Activated CD8-positive, alpha-beta T cell treated with anti-CD3 and anti-CD28 coated beads for 36 hours (primary cell): ENCODE measurements at places on chromosomes 4 and X. TPM values are rescaled to one million over a fixed set of nuclear protein-coding genes. Genes with fewer than 3 reads are reported as not detected.

The FAM47E gene
- total RNA-seq = not detected

The HSFX4 gene
- total RNA-seq = not detected

The IGFBP7 gene
- total RNA-seq = not detected

The HSFX1 gene
- total RNA-seq = 0.61 TPM

The PABPC5 gene
- not detected for total RNA-seq

The CNGA1 gene
- total RNA-seq = 0.50 TPM

The ASB9 gene
- total RNA-seq = 0.52 TPM

The CNOT6L gene
- 118 TPM for total RNA-seq

The NHSL2 gene
- 0.88 TPM for total RNA-seq

- peak overlapping the region; percentile 8 for H3K27ac ChIP-seq
- H3K36me3 ChIP-seq = peaks cover 3% of the 10 kb centered on the region
- DNase-seq = peak; percentile 95
- peaks cover 58% of the 10 kb centered on the region for H3K27me3 ChIP-seq
Measured at GRCh38 chr4:13548984-13549546, 4.8 kb upstream of the NKX3-2 start.

DNA sequence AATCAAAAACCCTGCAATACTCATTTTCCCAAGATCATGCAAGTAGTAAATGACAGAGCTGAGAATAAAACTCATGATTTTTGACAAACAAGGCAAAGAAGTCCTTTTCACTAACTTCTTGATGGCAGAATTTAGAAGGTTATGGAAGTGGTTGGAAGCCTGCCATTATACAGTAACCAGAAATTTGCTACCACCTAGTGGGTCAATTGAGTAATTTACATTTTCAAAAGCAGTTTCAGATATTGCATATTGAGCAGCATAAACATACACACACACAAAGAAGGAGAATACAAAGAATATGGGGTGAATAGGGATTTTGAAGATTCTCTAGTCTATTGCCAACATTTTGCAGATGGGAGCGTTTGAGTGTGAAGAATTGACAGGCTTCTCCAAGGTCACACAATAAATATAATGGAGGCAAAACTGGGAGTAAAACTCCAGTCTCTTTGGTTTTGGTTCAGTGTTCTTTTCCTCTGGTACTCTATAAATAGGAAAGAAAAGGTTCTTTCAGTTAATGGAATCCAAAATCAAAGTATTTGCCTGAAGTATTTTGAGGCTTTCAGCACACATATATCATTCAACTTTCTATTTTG, 70.2 kb downstream of the GC start:
- H3K27me3 ChIP-seq = no peaks in the 10 kb centered on the region
- H3K4me3 ChIP-seq = no peak overlapping the region
- H3K36me3 ChIP-seq = no peaks in the 10 kb centered on the region
- no peak overlapping the region for H3K27ac ChIP-seq
- DNase-seq = no peak

DNA sequence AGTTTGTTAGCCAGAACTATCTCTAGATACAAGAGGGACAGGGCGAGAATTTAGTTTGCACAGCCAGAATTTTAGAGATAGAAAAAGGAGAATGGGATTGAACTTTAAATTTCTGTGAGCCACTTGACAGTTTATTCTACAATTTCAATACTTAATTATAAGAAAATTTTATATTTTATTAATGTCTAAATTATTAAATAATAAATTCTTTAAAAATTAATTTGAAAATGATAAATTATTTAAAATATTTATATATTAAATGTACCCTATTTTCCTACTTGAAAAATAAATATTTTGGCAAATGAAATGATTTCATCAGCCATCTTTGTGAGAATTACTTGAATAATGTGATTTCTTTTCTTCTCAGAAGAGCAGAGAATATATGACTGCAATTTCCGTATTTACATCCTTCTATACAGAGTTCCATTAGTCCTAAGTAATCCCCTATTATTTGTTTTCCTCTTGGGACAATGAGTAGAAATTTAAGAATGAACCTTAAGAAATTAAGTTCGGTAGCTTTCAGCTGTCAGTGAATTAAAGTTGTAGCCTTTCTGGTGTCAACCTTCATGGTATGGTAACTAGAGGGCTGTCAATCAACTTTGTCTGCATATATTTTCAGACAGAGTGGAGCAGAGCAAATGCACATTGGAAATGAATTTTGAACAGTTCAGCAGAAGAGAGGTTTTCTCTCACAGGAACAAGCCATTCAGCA, 763.9 kb downstream of the PCDH18 start:
- no peaks in the 10 kb centered on the region for H3K27me3 ChIP-seq
- H3K4me3 ChIP-seq = no peak overlapping the region
- no peak for DNase-seq
- H3K27ac ChIP-seq = no peak overlapping the region
- H3K36me3 ChIP-seq = no peaks in the 10 kb centered on the region
- H3K4me1 ChIP-seq = no peaks in the 10 kb centered on the region

DNA sequence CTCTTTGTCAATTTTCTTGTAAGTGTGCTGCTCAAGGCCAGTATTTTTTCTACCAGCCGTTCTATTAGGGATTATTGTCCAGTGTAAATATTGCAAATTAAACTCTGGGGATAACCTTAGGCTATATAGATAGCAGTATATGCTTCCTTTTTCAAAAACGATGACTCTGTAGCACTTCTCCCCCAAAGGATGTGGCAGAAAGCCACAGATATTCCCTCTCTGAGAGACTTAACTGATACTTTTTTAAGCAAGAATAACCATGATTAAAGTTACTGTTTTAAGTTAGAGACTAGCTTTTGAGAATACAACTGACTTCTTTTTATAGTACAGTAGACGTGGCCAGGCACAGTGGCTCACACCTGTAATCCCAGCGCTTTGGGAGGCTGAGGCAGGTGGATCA, 130.0 kb downstream of the FHIP1A start:
- DNase-seq = no peak
- peaks cover 12% of the 10 kb centered on the region for H3K27me3 ChIP-seq
- H3K36me3 ChIP-seq = no peaks in the 10 kb centered on the region

DNA sequence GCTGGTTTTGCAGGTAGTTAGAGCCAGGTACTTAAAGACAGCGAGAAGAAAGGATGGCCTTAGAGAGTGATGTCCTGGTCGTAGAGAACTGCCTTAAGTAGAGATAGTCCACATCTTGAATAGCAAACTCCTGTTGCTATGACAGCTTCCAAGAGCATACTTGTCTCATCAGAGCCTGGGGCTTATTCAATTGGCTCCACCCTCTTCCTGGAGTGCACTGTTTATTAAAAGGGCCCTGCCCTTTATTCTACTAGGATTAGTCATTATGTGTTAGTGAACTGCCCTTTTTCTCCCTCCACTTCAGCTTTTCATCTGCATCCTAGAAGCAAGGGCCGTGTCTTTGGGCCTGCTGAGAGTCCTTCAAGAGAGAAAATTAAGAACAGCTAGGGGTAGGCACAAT, 94.5 kb upstream of the EOLA2 start:
- H3K36me3 ChIP-seq = no peaks in the 10 kb centered on the region
- peaks cover 6% of the 10 kb centered on the region for H3K4me1 ChIP-seq
- no peak overlapping the region for H3K4me3 ChIP-seq
- no peaks in the 10 kb centered on the region for H3K27me3 ChIP-seq
- no peak for DNase-seq

DNA sequence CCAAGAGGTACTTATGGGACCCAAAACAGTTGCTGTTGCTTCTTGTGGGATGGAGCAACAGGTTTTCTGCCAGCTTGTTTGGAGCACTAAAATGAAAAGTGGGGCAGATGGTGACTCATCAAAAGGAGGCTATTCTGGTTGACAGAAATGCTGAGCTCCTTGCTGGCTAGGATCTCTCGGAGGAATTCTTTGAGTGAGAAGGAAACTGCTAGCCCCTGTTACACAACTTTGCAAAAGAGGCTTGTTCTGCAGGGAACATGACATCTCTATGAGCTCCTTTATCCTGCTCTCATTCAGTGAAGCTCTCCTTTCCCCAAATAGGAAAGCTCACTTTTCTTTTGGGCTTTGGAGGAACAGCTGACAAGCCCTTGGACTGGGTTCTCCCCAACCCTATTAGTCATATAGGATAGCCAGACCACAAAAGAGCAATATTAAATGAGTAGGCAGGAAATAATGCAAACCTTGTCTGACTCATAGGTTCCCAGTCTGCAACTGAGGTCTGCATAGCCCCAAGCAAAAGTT, 108.3 kb downstream of the CDS1 start:
- DNase-seq = no peak
- no peak overlapping the region for H3K27ac ChIP-seq
- H3K27me3 ChIP-seq = peaks cover 1% of the 10 kb centered on the region

DNA sequence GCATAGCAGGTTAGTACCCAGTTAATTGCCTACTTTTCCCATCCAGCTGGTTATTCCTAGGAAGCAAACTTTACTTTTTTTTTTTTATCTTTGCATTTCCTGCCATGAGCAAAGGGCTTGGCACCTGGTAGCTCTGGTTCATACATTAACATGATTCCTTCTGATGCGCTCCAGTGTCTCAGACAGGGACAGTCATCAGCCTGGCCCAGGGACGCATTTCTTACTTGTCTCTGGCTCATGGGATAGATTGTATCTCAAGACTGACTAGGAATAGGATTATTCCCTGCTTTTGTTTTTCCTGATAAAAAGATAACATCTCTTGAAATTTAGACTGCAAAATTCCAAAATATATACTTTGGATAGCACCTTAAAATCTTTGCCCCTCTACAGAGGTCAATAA, 571.5 kb upstream of the TENM3 start:
- H3K27ac ChIP-seq = no peak overlapping the region
- no peaks in the 10 kb centered on the region for H3K27me3 ChIP-seq
- DNase-seq = no peak
- H3K36me3 ChIP-seq = no peaks in the 10 kb centered on the region

GRCh38 chrX:119647552-119648420, 41.6 kb upstream of the NKRF start:
- H3K4me1 ChIP-seq = peaks cover 36% of the 10 kb centered on the region
- no peak overlapping the region for H3K4me3 ChIP-seq
- peak; percentile 83 for DNase-seq

DNA sequence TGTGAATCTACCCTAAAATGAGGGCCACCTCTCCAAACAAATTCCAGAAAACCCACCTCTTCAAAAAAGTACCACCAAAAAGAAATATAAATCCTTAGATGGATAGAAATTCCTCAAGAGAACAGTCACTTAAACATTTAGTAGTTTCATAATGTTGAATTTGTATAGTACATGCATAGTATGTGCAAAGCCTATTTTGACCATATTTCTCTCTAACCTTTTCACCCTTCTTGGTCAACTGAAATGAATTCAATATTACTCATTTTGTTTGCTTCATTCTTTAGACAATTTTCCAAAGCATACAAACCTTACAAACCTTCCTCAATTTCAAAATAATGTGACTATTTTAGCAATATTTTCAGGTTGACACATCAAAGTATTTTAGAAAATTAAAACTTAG, 4.1 kb downstream of the RHOXF1 start:
- no peaks in the 10 kb centered on the region for H3K4me1 ChIP-seq
- no peak for DNase-seq
- H3K36me3 ChIP-seq = no peaks in the 10 kb centered on the region
- no peak overlapping the region for H3K27ac ChIP-seq
- no peak overlapping the region for H3K4me3 ChIP-seq

DNA sequence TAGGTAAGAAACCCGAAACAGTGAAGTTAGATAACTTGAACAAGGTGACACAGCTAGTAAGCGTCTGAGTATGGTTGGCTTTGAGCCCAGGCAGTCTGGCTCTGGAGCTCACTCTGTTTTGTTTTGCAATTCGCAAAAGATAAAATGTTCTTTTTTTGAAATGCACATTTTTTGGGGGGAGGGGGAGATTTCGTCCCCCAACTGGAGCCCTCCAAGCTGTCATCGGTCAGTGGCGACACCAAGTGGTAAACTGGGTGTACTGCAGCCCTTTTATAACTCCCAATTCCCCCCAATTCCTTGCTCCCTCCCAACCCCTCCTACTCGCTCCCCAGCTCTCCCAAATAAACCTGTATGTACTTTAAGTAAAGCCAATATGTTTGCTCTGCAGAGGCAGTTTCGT, 2.8 kb upstream of the CLCN5 start:
- H3K4me1 ChIP-seq = peaks cover 7% of the 10 kb centered on the region
- H3K27me3 ChIP-seq = no peaks in the 10 kb centered on the region
- DNase-seq = peak; percentile 47

GRCh38 chr4:68883870-68884269, 67.7 kb downstream of the UGT2A3 start:
- H3K4me3 ChIP-seq = no peak overlapping the region
- DNase-seq = no peak
- no peaks in the 10 kb centered on the region for H3K4me1 ChIP-seq
- no peaks in the 10 kb centered on the region for H3K36me3 ChIP-seq
- no peaks in the 10 kb centered on the region for H3K27me3 ChIP-seq

DNA sequence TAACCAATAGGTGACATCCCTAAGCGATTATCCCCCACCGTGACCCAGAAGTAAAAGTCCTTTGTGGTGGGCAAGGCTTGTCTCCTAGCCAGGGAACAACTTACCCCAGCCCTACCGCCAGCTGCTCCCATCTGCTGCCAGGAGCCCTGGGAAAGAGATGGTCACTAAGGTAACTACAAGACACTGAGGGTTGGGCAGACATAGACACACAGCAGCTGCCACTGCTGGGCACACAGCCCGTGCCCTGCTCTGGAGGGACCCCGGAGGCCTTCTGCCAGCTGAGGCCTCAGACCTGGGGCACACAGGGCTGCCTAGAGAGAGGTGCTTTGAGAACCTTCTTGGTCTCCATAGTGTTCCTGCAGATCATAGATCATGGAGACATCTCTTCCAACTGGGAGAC, 53.0 kb upstream of the PROM1 start:
- H3K4me3 ChIP-seq = no peak overlapping the region
- no peak overlapping the region for H3K27ac ChIP-seq
- H3K36me3 ChIP-seq = no peaks in the 10 kb centered on the region
- no peaks in the 10 kb centered on the region for H3K4me1 ChIP-seq
- peaks cover 4% of the 10 kb centered on the region for H3K27me3 ChIP-seq

- H3K27me3 ChIP-seq = no peaks in the 10 kb centered on the region
- no peaks in the 10 kb centered on the region for H3K4me1 ChIP-seq
- H3K27ac ChIP-seq = no peak overlapping the region
- H3K36me3 ChIP-seq = peaks cover 2% of the 10 kb centered on the region
- no peak for DNase-seq
Measured at GRCh38 chrX:53163436-53163835, 61.6 kb downstream of the KDM5C start.

DNA sequence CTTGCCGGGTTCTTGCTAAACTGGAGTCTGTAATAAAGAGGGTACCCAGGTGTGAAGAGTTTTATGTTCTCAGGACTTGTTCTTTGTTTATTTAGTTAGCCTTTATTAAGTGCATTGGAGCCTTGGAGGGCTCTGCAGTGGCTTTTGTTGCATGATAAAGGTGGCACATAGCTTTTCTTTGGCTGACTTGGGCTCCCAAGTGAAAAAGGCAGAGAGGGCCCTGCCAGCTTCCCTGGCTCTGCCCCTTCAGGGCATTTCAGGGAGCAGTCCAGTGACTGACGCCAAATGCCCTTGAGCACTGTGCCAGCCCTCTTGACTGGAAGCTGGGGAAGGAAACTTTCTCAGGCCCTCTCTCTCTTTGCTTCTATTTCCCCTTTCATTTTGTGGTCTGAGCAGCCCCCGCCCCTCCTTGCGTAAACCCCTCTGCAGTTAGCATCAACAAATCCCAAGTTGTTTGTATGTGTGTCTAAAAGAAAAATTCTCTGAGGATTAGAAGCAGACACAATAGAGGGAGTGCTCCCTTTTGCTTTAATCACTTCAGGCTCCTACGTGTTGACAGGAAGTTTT, 152.2 kb downstream of the NHS start:
- H3K27ac ChIP-seq = no peak overlapping the region
- H3K4me3 ChIP-seq = no peak overlapping the region
- no peak for DNase-seq
- no peaks in the 10 kb centered on the region for H3K36me3 ChIP-seq
